BE2C (cell line): ENCODE measurements at places on chromosomes 2 and 18.

DNA sequence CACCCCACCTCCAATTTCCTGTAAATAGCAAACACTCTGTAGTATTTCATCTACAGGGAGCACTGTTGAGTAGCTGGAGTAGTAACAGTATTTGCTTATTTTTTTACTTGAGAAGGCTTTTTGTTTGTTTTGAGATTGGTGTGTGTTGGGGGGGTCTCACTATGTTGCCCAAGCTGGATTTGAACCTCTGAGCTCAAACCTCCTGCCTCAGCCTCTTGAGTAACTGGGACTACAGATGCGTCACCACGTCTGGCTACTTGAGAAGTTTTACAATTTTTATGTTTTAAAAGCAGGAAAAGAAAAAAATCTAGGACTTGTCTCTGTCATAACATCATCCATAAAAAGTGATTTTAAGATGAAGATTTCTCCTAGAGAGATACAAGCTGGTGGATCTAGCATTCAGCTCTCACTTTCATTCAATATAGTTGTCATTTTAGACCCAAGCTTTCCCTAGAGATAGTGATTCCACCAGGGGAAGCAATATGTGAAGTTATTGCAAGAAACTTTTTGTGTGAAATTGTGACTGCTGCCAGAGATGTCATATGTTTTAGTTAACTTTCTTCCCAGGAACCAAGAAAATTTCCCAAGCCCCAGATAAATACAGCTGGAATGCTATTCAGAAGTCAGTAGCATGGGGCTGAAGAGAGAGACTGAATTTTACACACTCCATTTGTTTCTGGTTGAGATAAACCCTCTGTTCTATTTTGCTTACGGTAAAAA is 60.2 kb upstream of the MAP4K3 start:
- no peak for DNase-seq

- no peak for DNase-seq
These were observed 2.1 kb downstream of the TRIB2 start for GRCh38 chr2:12718711-12719399.

- no peak for DNase-seq
These were observed 95.7 kb downstream of the ZNF385B start for GRCh38 chr2:179765666-179766065.

GRCh38 chr2:109380502-109381326 is 233.1 kb downstream of the SEPTIN10 start:
- DNase-seq: no peak

DNA sequence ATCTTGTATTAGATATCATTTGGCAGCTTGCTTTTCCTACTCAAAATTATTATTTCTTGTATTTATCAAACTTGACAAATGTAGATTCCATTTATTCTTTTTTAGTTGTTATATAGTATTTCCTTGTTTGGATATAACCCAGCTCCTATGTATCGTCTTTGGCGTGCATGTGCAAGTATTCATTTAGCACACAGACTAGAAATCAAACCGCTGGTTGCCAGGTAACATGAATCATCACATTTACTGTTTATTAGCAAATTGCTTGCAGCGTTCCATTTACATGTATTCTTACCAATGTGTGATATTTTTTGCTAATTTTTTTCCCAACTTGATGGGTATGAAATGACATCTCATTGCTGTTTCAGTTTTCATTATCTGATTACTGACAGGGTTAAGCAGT is 2089.7 kb upstream of the CELF4 start:
- no peak for DNase-seq

DNA sequence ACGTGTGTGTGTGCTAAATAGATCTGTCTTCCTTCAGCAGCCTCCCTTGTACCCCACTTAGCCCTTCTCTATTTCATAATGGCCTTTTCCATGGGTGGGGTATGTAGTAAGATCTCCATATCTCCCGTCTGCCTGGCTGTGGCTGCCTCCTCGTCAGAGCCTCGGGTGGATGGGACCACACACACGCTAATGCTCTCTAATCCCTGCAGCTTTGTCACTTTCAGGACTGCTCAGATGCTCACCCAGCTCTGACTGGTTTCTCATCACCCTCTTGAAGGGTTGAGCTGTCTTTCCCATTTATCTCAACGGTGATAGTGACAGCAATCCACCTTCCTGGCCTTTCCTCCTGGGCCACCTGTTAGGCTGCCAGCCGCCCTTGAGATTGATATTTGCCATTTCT is 95.3 kb downstream of the DCC start:
- no peak for DNase-seq

- no peak for DNase-seq
These were observed 92.2 kb downstream of the ALPK2 start for GRCh38 chr18:58536534-58537271.

DNA sequence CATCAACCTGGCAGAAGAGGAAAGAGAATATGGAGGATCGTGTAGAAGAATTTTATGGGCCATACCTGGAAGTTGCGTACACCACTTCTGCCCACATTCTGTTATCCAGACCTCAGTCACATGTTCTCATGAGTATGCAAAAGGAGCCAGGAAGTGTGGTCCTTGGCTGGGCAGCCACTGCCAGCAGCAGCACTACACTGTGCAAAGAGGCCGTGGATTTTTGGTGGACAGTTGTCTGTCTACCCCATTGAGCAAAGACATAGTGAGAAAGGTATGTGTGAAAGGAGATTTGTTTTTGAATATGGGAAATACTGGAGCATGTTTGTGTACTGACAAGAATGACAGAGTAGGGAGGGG is 68.1 kb downstream of the SDC1 start:
- no peak for DNase-seq
